Activated CD4-positive, CD25-positive, alpha-beta regulatory T cell treated with anti-CD3 and anti-CD28 coated beads, Interleukin-2, amount 50 U/mL, for 24 hours (primary cell): ENCODE measurements at places on chromosomes 6 and 20.

DNA sequence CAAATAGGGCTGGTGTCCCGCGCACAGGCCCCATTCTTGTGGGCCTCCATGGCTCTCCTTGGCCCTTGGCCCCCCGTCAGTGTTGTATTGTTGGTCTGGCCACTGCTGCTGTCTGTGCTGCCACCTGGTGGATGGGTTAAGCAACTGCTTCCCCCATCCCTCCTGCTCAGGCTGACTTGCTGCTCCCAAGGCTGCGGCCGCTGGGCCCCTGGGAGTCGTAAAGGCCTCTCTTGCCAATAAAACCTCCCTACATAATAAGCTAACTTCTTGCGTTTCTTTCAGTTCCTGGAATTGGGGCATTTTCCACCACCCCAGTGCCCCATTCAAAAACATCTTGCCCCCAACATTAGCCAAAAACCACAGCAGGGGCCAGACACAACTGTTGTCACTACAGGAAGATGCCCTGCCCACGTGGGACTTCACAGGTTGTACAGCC lies 27.1 kb downstream of the CD83 start:
- ATAC-seq: peak; percentile 75

DNA sequence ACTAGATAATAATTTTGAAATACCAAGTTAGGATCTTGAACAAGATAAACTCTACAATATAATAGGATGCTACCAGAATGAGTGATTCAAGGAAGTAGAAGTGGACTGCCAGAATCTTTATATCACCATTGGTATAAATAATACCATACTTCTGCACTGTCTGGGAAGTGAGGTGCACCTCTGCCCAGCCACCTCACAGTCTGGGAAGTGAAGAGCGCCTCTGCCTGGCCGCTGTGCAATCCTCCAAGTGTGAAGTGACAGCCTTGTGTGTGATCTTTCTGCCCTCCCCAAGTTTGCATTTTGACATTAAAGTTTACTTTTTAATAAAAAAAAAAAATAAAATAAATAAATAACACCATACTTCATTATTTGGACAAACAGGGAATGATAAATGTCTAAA lies 18.8 kb downstream of the LATS1 start:
- ATAC-seq: no peak

DNA sequence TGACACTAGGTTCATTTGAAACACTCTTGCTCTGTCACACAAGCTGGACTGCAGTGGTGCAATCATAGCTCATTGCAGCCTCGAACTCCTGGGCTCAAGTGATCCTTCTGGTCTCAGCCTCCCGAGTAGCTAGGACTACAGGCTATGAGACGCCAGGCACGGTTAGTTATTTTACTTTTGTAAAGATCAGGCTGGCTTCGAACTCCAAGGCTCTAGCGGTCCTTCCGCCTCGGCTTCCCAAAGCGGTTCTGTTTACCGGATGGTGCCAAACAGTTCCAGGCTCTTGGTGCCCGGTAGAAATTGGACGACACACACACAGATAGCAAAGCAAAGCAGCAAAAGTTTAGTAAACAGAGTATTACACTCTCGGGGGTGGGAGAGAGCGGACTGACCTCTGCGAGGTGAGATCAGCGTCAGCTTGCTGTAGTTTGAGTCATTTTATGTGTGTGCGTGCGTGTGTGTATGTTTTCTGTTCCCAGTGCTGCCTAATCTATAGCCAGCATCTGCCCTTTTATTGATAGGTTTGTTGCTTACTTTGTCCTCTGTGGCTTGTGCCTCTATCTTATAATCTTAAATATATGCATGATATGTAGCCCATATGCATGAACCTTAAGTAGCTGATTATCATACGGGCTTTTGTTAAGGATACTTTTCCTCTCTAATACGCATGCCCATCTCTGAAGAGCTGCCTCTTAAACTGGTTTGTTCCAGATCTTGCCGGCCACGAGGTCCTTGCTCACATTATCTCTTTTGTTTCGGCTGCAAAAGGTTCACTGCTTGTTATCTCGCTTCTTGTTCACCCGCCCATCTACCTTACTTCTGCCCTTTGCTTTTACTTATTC lies 75.2 kb downstream of the OR2B2 start:
- ATAC-seq: peak; percentile 64

DNA sequence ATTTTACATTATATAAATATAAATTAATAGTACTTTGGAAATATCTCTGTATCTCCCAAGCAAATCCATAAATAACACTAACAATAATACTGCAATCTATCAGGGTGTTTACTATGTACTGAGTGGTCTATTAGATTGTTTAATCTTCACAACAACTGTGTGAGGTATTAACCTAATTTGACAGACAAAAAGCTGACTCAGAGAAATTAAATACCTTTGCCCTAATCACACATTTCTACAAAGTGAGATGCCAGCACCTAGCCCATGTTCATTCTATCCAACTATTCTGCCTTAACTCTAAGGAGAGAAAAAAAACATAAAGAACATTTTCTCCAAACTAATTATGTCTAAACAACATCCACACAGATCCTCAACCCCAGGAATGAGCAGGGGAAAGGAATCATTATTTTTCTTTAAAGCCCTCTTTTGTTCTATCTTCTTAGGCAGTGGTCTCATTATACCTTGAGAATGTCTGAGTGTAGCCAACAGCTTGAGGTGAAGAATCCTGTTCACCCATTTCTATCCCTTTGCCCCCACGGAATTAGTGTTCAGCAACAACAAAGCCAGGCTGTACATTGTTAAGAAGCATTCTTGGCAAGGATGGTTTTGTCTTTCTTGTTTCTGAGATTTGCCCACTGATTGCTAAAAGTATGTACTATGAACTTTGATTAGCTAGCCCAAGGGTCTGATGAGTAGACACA lies 42.7 kb downstream of the PRL start:
- ATAC-seq: no peak
